ENCODE measurements at places on chromosomes 4 and X. TPM values are rescaled to one million over a fixed set of nuclear protein-coding genes. Genes with fewer than 3 reads are reported as not detected.

DNA sequence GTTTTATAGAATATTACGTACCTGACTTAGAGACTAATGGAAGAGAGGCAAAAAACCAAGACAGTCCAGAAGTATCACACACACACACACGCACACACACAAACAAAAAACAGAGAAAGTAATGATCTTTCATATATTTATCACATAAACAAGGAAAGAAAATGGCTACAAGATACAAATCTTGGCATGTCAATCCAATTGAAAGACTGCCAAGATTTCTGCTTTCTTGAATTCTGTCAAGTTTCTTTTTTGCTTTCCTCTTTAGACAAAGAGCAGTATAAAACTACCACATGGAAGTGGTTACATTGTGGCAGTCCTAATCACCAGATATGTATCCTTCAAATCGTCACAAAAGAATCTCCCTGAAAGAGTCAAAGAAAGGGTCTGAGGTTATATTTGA, 2097.4 kb upstream of the AGA start:
- no peak for DNase-seq

DNA sequence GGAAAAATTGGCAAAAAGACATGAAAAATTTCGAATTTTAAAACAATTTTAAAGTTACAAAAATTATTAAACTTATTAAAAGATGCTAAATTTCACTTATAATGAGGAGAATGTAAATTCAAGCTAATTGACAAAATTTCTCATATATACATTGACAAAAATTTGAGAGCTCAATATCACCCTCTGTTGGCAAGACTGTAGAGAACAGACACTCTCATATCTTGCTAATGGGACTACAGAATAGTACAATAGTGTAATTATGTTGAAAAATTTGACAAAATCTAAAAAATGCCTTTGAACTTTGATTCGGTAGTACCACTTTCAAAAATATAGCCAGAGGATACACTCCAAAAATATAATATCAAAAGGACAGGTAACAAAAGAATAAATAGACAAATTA, 29.8 kb downstream of the DCAF8L2 start:
- DNase-seq: no peak

- no peak for DNase-seq
These were observed 23.0 kb upstream of the UGT2B4 start for GRCh38 chr4:69518538-69519198.

DNA sequence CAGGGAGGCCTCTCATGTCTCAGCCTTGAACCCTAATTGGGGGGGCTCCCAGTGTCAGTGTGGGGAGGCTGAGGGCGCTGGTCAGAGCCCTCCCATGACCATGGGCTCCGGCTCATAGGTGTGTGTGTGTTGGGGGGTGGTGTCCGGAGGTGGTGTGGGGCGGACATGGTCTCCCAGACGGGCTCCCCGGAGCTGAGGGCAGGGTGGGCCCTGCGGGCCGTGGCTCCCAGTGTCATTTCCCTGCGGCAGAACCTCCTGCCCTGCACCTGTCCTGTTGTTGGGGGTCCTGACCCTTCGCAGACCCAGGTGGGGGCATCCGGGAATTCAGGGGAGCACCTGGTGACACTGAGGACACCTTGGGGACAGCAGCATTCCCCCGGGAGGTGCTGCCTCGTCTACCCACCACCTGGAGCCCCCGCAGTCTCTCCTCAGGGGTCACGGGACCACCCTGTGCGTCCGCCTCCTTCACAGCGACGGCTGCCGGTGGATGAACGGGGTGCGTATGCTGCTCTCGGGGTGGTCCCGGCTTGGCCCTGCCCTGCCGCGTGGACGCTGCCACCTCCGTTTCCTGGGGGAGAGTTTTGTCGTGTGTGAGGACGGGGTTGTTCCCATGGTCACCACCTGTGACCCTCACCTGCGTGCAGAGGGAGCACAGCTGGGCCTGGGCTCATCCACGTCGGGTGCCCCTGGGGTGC, 14.5 kb upstream of the GTPBP6 start:
- peak; percentile 5 for DNase-seq

TIGD2 gene
- total RNA-seq: 4.0 TPM

GRCh38 chr4:169620880-169621248, 486 bp downstream of the CLCN3 start:
- DNase-seq: no peak

VCX gene
- total RNA-seq: not detected

DNA sequence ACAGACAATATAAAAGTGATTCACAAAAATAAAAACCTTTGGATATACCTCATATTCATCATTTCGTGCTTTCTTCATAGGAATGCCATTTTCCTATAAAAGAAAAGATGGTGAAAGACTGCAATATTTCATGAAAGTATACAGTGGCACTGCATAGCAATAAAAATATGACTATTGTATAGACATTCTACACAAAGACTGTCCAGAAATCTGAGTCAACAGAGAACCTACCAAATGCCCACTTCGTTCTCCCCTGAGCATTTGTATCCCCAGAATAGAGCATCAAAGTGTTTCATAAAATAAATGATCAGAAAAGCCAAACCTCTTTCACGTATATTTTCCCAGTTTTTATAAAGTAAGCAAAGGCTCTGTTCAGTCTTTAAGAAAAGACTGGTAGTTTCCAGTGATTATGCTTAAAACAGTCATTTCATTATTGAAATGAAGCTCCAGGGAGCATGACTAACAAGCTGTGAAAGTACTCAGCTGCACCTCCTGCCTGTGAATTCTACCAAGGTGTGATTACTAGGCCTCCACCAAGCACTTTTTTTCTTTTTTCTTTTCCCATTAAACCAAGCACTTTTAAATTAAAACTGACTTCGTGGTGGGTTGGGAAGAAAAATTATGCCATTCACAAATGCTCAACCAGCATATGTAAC, 20.2 kb downstream of the PPA2 start:
- DNase-seq: no peak

DNA sequence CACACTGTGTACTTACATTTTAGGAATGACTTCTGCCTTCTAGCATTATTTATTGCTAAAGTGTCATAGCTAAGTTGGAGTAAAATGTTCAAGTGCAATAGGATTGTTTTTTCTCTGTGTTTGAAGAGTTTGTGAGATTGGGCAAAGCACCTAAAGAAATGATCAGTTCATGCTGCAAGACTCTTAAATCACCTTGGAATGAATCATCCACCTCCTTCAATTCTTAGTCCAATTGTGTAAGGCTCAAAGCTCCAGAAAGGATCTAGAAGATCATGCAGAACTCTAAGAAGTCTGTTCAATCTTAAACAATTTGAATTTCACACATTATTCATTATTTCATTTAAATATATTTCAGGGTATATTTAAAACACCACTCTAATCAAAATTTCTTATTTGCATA, 137.1 kb downstream of the AMELX start:
- no peak for DNase-seq

SSX4B gene
- total RNA-seq: not detected

DNA sequence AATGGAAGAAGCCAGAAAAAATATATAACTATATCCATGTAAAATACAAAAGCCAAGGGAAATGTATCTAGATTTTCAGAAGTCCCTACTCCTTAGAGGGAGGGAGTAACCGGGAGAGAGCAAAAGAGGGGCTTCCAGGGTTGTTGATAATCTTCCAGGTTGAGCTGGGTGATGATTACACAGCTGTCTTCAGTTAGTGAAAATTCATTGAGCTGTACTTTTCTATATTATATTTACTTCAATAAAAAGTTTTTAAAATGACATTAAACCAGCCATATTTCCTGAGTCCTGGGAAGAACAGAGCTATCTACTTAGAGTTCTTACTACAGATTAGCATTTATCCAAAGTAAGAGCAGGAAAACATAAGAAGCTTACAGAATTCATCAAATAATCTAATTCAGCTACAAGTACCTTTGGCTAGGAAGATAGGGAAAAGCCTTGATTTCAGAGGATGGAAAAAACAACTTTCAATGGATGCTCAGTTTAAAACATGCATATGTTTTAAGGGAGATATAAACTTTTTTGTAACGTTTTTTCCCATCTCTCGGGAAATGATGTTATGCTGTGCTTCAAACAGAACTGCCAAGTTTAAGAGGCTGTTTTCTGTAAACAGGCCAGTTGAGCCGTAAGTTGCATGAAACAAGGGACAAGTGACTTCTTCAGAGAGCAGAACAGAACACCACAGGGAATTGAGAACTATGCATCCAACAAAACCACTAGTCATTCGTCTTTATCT, 204.6 kb downstream of the SCFD2 start:
- DNase-seq: no peak

- no peak for DNase-seq
These were observed 144.9 kb downstream of the FNIP2 start for GRCh38 chr4:158913766-158914165.

GRCh38 chr4:150248181-150248580, 169.9 kb downstream of the DCLK2 start:
- no peak for DNase-seq

H2BW2 gene
- not detected for total RNA-seq

DNA sequence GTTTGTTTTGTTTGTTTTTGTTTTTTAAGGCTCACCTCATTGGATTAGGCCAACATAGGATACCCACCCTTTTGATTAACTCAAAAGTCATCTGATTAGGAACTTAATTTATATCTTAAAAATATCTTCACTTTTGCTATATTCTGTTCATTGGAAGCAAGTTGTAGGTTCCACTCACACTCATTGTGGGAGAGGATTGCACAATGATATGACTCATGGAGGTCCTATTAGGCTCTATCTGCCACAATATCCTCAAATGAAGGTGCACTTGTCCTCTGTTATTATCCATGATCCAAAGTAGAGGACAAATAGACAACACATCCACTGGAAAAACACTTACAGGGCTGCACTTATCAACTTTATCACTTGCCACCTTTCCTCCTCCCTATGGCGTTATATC, 60.5 kb upstream of the ADAMTS3 start:
- DNase-seq: no peak

DNA sequence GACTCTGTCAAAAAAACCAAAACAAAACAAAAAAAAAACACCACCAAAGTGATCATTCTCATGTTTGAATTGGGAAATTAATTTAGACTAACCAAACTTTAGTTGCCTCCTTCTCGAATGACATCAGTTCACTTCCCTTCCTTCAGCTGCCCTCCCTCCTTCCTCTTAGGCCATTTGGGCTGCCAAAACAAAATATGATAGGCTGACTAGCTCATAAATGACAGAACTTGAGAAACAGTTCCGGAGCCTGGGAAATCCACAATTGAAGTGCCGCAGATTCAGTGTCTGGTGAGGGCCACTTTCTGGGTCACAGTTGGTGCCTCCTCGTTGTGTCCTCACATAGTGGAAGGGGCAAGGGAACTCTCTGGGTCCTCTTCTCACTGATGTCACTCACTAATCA, 16.1 kb upstream of the WAS start:
- no peak for DNase-seq

GRCh38 chrX:10944136-10944885, 166.8 kb upstream of the HCCS start:
- no peak for DNase-seq

- DNase-seq: no peak
These were observed 168.5 kb upstream of the MAP3K15 start for GRCh38 chrX:19683817-19684216.

GRCh38 chr4:155572106-155572703, 94.4 kb upstream of the GUCY1A1 start:
- no peak for DNase-seq

DNA sequence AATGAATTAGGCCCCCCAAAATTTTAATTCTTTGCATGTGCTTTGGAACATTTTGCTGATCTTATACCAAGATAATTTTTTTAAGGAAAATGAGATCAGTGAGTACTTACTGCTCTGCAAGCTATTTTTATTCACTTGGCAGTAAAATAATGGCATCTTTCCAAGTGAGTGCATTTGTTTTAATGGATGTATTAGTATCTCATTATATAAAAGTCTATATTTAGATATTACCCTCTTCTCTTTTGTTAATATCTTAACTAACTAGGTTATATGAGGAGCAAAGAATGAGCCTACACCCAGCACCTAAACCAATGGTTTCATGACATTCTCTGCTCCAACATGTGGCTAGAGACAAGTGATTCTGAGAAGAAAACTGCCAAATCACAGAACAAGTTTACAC, 21.1 kb upstream of the ARAF start:
- DNase-seq: no peak

GRCh38 chrX:46637938-46638337, 64.4 kb downstream of the CHST7 start:
- no peak for DNase-seq

GRCh38 chr4:24042094-24042493, 152.2 kb upstream of the PPARGC1A start:
- DNase-seq: no peak

GRCh38 chrX:42996861-42997260, 218.9 kb upstream of the PPP1R2C start:
- DNase-seq: no peak

RHOXF2 gene
- total RNA-seq: not detected

DNA sequence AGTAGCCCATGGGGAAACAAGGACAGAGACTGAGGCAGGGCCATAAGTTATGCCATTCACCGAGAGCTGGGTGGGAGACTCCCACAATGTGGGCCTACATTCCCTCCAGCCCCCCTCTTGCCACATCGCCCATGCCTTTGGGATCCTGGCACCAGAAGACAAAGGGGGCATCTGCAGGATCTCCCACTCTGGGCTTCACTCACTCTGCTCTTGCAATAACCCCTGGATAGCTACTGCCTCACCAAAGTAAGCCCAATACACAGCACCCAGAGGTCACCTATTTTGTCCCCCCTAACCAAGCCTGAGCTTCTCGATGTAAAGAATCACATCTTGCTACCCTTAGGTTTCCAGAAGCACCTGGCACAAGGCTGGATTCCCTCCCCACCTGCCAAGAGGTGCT, 741 bp upstream of the RTL5 start:
- no peak for DNase-seq

DNA sequence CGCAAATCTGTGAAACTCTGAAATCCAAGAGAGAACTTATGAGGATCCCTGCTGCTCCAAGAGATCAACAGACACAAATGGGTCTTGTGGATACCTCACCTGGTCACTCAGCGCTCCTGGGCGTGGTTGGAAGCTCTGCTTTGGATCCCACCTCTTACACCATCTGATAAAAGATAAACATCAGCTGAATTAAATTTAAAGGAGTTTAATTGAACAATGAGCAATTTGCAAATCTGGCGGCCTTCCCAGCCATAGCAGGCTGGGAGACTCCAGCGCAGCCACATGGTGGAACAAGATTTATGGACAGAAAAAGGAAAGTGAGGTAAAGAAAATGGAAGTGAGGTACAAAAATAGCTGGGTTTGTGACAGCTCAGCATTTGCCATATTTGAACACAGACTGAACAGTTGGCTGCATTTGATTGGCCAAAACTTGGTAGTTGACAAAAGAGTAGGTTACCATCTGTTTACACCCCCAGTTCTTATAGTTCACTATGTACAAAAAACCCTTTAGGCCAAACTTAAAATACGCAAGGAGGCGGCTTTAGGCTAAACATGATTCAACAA, 437.3 kb upstream of the NDST3 start:
- DNase-seq: no peak

DNA sequence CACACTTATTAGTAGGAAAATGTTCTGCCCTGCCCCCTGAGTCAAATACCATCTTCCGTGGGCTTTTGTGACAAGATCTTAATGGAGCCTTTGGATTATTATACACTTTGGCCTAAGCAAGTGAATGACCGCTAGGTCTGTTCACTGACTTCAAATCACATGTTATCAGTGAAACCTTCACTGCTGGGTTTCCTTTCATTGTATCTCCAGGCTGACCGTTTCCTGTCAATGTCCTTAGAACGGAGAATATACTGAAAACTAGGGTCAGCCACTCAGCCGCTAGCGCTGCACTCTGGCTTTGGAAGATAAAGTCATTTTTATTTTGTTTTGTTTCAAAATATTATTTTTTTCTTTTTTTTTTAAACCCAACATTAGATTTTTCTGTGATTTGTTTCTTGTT, 107.0 kb upstream of the TLL1 start:
- DNase-seq: no peak

All from omental fat pad (tissue), 4 donors.